Skin of body (tissue), 3 donors: ENCODE measurements at places on chromosomes 2 and 18.

- DNase-seq: no peak
Measured at GRCh38 chr18:40079786-40080185, 1875.2 kb upstream of the PIK3C3 start.

DNA sequence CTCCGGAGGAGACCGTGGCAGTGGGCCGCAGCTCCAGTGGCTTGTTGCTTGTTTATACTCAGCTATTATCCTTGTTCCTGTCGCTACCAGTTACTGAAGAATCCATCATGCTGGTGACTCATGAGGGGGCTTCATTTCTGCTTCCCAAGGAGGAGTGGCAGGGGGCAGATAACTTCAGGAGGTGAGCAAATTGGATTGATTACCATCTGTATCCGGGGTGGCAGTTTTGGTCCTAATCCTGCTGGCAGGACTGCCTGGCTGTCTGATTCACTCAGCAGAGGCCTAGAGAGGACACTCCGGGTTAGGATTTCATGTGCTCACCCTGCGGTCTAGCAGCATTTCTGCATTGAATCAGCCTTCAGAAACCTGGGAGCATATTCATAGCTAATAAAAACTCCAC lies 230.0 kb downstream of the ACTR3 start:
- no peak for DNase-seq

- no peak for DNase-seq
Measured at GRCh38 chr2:223315813-223316212, 263.8 kb downstream of the KCNE4 start.

DNA sequence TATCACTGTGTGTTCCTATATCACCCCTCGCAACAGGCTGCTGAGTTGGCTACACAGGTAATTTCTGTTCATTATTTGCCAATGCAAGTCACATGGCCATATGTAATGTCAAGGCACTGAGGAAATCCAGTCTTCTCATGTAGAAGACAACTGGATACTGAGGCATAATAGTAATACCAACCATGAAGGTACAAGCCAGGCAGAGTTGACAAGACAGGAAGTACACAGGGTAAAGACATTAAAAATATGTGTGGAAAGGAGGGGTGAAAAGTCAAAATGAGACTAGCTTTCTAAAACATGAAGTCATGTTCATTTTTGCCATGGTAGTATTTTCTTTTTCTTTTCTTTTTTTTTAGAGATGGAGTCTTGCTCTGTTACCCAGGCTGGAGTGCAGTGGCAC lies 17.5 kb upstream of the RNF138 start:
- no peak for DNase-seq

GRCh38 chr2:50538147-50538546 lies 493.8 kb downstream of the NRXN1 start:
- no peak for DNase-seq

- no peak for DNase-seq
Measured at GRCh38 chr2:84808279-84808678, 72.6 kb downstream of the TRABD2A start.

DNA sequence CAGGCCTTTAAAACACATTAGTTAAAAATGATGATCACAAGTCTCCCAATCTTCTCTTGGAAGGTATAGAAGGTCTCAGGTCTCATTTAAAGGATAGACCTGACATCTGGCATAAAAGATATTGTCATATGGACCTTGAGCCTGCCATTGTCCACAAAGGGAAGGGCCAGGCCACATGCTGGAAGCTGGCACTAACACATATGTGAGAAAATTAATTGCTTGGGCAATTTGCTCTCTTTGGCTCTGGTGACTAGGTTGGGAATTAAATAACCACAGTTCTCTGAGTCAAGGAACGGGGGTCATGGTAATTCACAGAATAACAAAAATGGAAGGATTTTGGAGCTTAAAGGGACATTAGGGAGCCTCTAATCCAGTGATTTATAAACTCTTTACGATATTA lies 727.3 kb downstream of the BCL11A start:
- DNase-seq: no peak

GRCh38 chr2:238855891-238856580 lies 8.2 kb downstream of the TWIST2 start:
- DNase-seq: no peak

DNA sequence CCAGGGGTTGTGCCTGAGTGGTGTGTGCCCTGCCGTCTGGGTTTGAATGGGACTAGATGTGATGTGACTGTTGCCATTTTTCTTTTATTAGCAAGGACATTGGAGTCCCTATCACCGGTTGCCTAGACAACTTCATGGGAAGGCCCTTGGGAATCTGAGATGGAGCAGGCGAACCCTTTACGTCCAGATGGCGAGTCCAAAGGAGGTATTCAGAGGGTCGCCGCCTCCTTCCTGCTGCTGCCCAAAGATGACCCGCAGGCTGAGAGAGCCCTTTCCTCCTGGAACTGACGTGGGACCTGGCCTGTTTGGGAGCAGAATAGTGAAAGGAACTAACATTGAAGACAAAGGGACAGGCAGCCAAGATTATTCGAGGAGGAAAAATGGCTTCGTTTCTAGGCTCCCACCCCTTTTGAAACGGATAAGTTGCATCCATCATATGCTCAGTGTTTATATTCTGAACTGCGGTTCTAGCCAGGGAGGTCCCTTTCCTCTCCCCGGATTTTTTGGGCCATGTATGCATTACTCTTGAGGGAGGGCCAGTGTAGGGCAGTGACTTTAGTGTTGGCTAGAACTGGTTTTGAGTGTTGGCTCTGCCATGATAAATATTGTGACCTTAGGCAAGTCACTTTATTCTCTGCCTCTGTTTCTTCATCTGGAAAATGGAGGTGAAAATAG lies 673 bp downstream of the CENPO start:
- DNase-seq: no peak

GRCh38 chr18:45998244-45998643 lies 31.1 kb upstream of the EPG5 start:
- DNase-seq: no peak
